ENCODE measurements at places on chromosomes 16 and 17. TPM values are rescaled to one million over a fixed set of nuclear protein-coding genes. Genes with fewer than 3 reads are reported as not detected.

- no peaks in the 10 kb centered on the region for H3K36me3 ChIP-seq
- no peaks in the 10 kb centered on the region for H3K27me3 ChIP-seq
- DNase-seq: peak; percentile 66
- peak overlapping the region; percentile 83 for H3K27ac ChIP-seq
- H3K4me1 ChIP-seq: peaks cover 44% of the 10 kb centered on the region
- H3K4me3 ChIP-seq: peak overlapping the region; percentile 84
These were observed 780 bp upstream of the DCAKD start for GRCh38 chr17:45052052-45052772.

DNA sequence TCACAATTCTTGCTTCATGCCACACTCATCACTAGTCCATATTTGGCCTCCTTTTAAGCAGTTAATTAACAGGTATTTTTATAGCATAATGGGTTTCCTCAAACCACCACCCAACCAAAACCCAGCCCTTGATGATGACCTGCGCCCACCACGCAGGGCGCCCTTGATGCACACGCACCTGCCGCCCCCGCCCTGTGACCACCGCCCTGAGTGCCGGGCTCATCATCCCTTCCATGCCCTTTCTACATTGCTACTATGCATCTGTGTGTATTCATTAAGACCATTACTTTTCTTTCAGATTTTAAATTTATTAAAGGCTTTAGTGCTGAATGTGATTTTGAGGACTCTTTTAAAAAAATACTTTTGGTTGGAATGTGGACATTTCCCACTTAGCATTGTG is 204.8 kb upstream of the CHMP6 start:
- DNase-seq: no peak
- H3K4me1 ChIP-seq: peaks cover 60% of the 10 kb centered on the region
- H3K27me3 ChIP-seq: no peaks in the 10 kb centered on the region
- peak overlapping the region; percentile 69 for H3K27ac ChIP-seq
- no peak overlapping the region for H3K4me3 ChIP-seq
- H3K36me3 ChIP-seq: no peaks in the 10 kb centered on the region

GRCh38 chr16:9679213-9679767 is 502.9 kb downstream of the GRIN2A start:
- no peaks in the 10 kb centered on the region for H3K4me1 ChIP-seq
- no peak overlapping the region for H3K4me3 ChIP-seq
- no peak for DNase-seq
- H3K27ac ChIP-seq: no peak overlapping the region
- H3K27me3 ChIP-seq: peaks cover 16% of the 10 kb centered on the region
- no peaks in the 10 kb centered on the region for H3K36me3 ChIP-seq

DNA sequence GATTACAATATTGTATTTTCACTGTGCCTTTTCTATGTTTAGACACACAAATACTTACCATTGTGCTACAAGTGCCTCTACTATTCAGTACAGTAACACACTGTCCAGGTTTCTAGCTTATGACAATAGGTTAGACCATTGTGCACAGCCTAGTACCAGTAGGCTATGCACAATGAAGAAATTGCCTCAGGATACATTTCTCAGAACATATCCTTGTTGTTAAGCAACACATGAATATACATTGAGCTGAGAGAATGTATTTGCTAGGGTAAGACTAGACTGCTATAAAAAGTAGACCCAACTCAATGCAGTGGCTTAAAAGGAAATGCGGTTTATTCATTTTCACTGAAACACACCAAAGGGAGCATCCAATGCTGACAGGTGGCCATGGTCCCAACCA is 285.1 kb downstream of the HS3ST3A1 start:
- no peaks in the 10 kb centered on the region for H3K36me3 ChIP-seq
- no peaks in the 10 kb centered on the region for H3K4me1 ChIP-seq
- H3K27ac ChIP-seq: no peak overlapping the region
- no peak for DNase-seq

DNA sequence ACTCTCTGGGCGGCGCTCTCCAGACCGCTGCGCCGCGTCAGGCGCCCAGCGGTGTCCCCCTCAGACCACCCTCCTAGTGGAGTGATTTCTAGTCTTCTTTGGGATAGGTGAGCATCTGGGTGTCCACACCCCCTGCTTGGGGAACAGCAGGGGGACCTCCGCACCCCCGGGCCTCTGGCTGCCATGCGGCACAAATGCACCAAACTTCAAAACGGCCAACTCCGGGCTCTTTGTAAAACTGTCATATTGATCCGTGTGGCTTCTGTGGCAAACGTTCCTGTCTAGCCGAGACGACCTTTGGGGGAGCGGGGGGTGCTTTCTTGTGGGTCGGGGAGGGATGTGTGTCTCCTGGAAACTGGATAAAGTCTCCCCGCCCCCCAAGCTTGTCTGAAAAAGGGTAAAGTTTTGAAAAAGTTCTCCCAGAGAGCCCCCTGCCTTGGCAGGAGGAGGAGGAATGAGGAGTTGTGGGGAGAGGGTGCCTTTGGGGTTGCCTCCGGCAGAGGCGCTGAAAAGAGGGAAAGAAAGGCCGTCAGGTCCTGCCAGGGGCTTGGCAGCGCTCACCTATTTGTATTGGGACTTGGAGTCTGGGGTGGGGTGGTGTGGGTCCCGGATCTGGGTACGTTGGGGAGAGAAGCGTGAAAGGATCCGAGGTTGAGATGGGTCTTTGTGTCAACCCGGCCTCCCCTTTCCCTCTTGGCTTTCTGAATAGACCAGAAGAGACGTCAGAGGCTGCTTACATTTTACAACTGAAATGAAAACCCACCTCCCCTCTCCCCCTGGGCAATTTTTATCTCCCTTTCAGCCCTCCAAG is 2.2 kb upstream of the CHD3 start:
- no peak overlapping the region for H3K4me3 ChIP-seq
- no peak overlapping the region for H3K27ac ChIP-seq
- peak; percentile 54 for DNase-seq
- H3K4me1 ChIP-seq: peaks cover 7% of the 10 kb centered on the region
- no peaks in the 10 kb centered on the region for H3K27me3 ChIP-seq

- H3K27ac ChIP-seq: no peak overlapping the region
- H3K27me3 ChIP-seq: peaks cover 7% of the 10 kb centered on the region
- H3K4me3 ChIP-seq: no peak overlapping the region
- peaks cover 5% of the 10 kb centered on the region for H3K4me1 ChIP-seq
- no peak for DNase-seq
These were observed 16.6 kb upstream of the ADORA2B start for GRCh38 chr17:15928286-15928785.

- peak overlapping the region; percentile 87 for H3K4me3 ChIP-seq
- peaks cover 42% of the 10 kb centered on the region for H3K4me1 ChIP-seq
- H3K36me3 ChIP-seq: peaks cover 5% of the 10 kb centered on the region
- H3K27ac ChIP-seq: peak overlapping the region; percentile 97
These were observed 3.0 kb downstream of the TNK1 start for GRCh38 chr17:7383742-7384488.

GRCh38 chr17:61475726-61476125 is 23.5 kb downstream of the TBX4 start:
- no peaks in the 10 kb centered on the region for H3K36me3 ChIP-seq
- no peaks in the 10 kb centered on the region for H3K4me1 ChIP-seq
- no peak overlapping the region for H3K27ac ChIP-seq
- no peak for DNase-seq
- no peak overlapping the region for H3K4me3 ChIP-seq

The SLFN11 gene
- polyA plus RNA-seq: 4.9 TPM

The PITPNM3 gene
- polyA plus RNA-seq: not detected

The NPIPA7 gene
- not detected for polyA plus RNA-seq

The KRTAP4-3 gene
- polyA plus RNA-seq: not detected
